ENCODE measurements at places on chromosomes 16 and 17.

DNA sequence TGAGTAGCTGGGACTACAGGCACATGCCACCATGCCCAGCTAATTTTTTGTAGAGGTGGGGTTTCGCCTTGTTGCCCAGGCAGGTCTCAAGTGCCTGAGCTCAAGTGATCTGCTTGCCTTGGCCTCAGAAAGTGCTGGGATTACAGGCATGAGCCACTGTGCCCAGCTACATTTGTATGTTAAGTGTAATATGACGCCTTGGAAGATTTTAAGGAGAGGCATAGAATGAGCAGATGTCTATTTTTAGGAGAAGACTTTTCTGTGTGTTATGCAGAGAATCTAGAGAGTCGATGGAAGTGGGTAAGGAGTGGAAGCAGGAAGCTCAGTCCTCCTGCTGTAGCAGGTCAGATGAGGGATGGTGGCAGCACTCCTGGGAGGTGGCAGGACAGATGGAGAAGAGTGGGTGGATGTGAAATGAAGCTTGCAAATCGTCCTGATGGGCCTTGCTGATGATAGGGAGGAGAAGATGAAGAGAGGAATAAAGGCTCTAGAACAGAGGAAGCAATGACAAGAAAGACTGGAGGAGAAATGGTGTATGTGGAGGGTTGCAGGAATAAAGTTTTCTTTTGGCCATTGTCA lies 125.3 kb downstream of the SHISA6 start:
- no peak for DNase-seq

DNA sequence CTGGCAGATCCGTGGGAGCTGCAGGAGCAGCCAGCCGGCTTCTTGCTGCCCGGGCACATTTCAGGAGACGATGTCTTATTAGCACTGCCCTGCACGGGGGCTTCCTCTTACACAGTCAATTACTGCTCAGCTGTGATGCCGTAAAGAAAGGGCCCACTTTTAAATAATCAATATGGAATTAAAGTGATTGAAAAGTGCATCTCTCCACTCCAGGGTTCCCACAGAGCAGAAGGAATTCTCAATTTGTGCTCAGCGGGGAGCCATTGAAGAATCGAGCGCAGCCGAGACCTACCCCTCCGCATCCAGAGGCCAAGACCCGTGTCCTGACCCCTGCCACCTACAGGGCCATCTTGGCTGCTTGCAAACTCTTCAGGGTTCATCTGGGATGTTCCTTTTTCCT lies 399.4 kb upstream of the C16orf82 start:
- DNase-seq: no peak

GRCh38 chr17:73719588-73720071 lies 75.4 kb upstream of the SDK2 start:
- peak; percentile 26 for DNase-seq

DNA sequence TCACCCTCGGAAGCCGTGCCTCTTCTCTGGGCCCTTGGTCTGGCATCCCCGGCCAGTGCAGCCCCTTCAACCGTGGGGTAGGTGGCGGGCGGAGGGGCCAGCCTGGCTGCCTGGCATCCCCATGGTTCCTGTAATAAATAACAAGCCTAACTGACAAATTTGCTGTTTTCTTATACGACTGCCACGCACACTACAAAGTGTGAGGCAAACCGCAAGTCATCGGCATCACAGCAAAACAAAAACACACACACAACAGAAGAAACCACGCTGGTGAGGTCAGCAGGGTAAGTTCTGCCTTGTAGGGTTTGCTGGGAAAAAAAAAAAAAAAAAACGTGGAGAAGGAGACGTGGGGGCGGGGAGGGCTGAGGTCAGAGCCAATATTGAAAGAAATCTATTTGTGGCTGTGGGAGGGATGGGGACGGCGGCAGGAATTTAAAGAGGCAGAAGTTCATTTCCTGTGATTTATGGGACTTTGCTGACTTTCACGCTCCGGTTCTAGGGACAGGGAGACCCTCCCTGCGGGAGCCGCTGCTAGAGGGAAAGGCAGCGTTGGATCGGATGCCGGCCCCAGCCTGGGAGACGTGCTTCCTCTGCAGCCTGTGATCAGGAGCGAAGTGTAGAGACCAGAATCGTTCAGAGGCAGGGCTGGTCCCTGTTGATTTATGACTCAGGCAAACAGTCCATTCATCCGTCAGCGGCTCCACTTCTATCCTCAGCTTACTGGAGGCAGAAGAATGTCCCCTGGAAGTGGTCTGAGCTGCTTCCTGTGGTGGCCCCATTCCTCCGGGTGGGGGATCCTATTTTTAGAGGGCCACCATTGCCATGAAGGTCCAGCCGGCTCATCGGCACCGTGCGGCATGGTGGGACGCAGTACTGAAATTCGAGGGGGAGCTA lies 162.8 kb downstream of the FOXL1 start:
- DNase-seq: no peak

GRCh38 chr17:75454193-75454592 lies 2.2 kb upstream of the TMEM94 start:
- no peak for DNase-seq

DNA sequence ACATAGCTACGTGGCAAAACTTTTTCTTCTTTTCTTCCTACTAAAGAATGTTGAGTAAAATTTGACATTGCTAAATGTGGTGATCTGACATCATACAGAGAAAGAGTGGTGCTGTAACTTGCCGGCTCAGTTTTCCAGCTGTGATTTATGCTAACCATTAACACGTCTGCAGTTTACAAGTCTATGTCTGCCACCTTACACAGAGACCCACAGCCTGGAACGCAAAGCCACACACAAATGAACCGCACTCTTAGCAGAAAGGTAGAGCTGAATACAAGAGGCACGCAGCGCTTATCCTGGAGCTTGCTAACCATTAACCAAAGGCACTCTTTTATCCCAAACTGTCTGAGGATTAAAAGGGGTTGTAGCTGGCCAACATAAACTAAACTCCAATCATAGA lies 31.9 kb downstream of the CACNG1 start:
- DNase-seq: no peak

- DNase-seq: no peak
These were observed 21.2 kb downstream of the MTHFSD start for GRCh38 chr16:86533767-86534351.

DNA sequence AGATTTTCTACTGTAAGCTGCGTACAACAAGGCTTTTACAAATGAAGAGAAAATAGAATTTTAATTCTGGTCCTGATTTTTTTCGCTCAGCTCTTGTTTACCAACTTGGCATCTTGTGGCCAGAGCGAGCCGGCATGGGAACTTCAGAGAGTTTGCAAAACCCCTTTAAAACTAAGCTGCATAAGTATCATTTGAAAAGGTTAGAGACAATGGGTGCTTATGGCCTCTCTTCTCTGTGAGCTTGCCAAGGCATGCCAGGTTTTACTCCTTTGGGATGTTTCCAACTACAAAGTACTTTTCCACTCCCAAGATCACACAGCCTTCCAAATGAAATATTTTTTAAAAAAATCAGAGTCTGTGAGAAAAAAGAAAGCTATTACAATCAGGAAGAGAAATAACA lies 62.4 kb upstream of the FA2H start:
- DNase-seq: no peak

DNA sequence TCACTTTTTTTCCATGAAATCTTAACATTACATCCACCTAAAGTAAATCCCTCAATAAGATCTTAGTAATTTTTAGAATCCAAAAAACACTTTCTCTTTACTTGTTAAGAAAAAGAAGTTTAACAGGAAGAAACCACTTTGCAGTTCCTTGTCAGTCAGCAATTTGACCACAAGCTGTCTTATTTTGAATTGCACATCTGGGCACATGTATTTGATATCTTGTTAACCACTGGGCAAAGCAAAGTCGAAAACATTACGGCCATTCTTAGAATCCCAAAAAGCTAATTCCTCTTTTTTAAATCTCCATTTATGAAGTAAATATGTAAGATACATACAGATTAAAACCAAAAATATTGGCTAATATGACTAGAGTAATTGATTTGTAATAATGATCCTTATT lies 1.1 kb downstream of the ABCA10 start:
- DNase-seq: no peak

DNA sequence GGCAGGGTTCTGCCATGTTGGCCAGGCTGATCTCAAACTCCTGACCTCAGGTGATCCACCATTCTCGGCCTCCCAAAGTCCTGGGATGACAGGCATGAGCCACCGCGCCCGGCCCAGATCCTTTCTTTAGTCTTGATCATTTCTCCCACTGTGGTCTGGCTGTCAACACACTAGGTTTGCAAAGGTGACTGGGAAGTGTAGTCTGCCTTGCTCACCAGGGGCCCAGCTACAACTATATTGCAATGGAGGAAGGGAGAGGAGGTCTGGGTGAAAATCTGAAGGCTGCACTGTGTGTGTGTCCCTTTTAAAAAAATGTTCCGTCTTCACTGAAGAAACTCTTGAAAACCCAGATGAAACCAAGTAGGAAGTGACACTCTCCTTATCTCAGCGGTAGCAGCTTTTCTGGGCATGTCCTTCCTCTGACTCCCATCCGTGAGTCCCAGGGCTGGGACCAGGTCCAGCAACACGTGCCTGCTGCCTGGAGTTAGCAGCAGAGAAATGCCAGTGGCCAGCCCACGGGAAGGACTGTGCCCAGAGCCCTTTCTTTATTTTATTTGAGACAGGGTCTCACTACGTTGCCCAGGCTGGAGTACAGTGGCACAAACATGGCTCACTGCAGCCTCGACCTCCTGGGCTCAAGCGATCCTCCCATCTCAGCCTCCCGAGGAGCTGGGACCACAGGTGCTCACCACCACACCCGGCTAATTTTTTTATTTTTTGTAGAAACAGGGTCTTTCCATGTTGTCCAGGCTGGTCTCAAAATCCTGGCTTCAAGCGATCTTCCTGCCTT lies 17.8 kb upstream of the KIF19 start:
- DNase-seq: no peak

- DNase-seq: no peak
These were observed 952 bp downstream of the CD300A start for GRCh38 chr17:74467221-74467951.

DNA sequence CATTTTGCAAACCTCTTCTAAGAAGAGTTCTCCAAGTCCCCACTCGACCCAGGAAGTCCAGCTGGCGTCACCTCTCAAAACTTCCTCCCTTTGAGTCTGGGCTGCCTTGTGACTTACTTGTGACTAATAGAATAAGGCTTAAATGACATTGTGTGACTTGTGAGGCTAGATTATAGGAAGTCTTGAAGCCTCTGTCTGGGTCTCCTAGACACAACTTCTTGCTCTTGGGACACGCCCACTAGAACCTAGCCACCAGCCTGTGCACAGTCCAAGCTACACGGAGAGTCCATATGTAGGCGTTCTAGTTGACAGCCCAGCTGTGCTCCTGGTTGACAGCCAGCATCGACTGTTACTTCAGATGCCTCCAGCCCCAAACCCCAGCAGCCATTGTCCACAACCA lies 66.7 kb upstream of the TANC2 start:
- no peak for DNase-seq

DNA sequence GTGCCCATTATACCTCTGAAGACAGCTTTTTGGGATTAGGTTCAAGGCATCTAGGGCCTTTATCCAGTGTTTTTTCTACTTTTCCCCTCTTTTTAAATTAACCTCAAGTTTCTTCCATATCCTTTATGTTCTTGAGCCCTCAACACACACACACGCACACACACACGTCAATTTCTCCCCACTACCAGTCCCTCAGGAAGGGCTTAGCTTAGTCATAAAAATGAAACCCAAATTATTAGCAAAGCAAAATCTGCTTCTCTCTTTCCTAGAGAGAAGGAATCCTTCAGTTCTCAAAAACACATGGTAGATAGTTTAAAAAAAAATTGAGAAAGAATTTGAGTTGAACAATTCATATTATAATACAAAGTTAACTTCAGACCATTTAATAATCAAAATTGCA lies 401.1 kb downstream of the XYLT1 start:
- no peak for DNase-seq

DNA sequence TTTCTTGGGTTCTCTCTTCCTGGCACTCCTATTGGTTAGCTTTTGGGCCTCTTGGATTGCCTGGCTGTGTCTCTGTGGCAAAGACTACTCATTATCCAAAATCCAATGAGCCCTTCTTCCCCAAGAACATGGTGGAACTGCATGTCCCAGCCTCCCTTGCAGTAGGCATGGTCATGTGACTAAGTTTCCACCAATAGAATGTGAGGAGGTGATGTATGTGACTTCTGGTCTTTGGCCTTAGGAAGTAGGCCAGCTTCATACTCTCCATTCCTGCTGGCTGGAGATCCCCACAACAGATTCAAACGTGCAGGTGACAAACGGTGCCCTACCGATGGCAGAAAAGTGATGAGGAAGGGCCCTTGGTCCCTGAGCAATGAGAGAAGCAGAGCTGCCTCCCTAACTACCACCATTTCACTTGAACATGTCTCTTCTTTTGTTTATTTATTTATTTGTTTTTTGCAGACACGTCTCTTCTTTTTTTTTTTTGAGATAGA lies 17.3 kb upstream of the SPN start:
- DNase-seq: peak; percentile 21

DNA sequence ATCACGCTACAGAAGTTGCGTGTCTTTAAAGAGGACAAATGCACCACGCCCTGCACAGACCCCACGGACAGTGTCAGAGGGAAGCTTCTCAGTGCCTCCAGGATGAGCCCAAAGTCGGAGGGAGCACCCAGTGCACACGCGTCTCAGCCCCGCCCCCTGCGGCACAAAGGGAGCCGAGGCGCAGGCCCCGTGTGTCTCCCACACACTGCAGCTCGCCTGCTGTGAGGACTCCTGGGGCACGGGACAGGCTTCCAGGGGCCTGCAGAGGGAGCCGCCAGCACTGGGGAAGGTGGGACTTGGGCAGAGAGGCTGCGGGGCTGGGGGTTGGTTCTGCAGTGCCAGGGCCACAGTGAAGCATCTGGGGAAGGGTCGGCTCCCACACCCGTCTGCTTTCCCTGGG lies 77.4 kb downstream of the LMF1 start:
- DNase-seq: peak; percentile 58

GRCh38 chr16:2042171-2042985 lies 5.3 kb downstream of the NTHL1 start:
- DNase-seq: peak; percentile 31

- no peak for DNase-seq
These were observed 8.4 kb downstream of the SRL start for GRCh38 chr16:4233431-4233830.

- no peak for DNase-seq
These were observed 66.5 kb downstream of the TEX2 start for GRCh38 chr17:64196601-64197000.

GRCh38 chr16:75043175-75043895 lies 44.5 kb downstream of the ZNRF1 start:
- DNase-seq: no peak

DNA sequence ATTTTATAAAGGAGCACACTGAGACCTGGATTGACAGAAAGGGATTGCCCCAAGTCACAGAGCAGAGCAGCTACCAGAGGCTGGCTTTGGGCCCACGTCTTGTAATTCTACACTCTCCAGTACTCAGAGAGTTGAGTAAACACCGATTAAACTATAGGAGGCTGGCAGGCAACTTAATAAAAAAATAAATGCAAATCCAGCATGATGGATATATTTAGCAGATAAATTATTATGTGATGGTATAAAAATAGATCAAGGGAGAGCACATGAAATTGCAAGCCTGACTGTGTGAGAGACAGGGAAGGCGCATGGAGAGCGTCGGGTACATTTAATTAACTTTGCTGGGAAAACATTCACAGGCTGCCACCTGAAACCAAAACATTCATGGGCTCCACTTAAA lies 87.7 kb upstream of the CCL2 start:
- peak; percentile 81 for DNase-seq

All from NCI-H526 (cell line).